NK-92 treated with Interleukin-12 subunit alpha and Interleukin-12 subunit beta, amount 100 ng/mL, for 24 hours (cell line): ENCODE measurements at places on chromosomes 4 and X.

DNA sequence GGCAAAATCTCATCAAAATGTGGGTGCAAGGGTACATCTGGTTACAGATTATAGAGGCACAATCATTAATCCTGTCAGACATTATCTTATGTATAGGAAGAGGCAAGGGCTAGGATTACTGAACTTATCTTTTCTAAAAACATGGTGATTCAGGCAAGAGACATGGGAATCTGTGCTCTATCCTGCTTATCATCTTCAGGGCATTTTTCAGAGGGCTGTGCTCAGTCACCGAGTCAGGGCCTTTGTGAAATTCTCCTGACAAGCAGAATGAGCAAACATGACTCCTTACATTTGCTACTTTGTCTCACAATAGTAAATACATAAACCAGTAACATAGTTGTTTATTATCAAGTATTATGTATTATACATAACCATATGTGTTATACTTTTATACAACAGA is 84.2 kb upstream of the KCTD8 start:
- DNase-seq, result no peak

DNA sequence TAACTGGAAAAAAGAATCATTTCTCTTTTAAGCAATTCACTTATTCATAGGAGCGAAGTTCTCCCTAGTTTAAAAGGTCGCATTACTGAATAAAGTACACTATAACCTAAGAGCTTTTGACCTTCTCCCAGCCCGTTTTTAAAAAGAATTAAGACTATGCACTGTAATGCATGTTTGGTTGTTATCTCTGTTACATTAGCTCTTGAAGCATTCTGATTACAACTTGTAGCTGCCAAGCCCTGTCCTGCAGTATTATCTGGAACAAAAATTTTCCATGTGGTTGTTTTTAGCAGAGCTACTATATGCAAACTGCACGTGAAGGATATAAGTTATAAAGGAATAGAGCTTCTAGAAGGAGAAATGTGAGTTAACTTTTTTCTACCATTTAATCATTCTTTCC is 8.1 kb downstream of the GAB1 start:
- no peak for DNase-seq

DNA sequence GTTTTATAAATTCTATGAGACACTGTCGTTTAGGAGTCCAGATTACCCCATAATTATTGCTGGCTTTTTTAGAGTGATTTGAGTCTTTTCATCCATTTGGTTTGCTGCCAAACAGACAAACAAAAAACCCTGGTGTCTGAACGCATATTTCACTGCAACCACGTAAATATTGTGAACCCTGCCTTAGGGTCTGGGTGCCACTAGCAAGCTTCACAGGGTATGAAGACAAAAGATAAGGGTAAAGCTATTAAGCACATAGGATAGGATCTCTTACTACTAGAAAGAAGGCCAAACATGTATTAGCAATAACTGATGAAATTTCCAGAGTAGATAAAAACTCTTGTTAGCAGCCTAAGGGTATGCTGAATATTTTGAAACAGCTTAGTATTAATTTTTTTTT is 143.3 kb downstream of the BANK1 start:
- DNase-seq, result no peak

- DNase-seq, result no peak
Observed at GRCh38 chr4:148926276-148927260, 484.4 kb upstream of the NR3C2 start.

- DNase-seq, result no peak
Observed at GRCh38 chr4:8251110-8251883, 18.3 kb upstream of the HTRA3 start.

DNA sequence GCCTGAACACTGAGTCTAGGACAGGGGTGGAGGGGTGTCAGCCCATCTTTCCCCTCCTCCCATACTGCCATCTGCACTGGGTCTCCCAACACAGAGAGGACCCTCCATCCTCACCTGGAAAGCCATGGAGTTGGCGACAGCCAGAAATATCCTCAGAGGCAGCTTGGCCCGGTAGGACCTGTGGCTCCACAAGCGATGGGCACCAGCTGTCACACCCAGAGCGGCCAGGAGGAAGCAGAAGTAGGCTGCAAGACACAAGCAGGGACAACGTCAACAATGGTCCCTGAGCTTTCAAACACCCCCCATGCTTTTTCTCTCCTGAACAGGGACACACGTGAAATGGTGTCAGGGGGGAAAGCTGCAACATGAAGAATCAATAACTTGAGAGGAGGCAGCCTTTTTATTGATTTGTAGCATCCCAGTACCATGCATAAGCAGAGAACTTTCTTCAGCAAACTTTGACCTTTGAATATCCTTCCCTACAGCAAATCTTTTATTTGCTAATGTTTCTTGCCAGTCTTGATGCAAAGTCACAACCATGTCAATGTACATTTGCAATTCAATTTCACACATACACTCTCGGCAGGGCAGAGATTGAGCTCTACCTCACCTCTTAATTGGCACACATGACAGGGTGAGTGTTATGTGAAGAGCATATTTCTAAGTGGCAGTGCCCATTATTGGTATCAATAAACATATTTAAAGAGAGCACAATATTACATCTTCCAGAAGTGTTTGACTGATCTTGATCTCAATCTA is 93.2 kb downstream of the SCD5 start:
- no peak for DNase-seq

GRCh38 chr4:336099-336892 is 1.3 kb upstream of the ZNF141 start:
- no peak for DNase-seq

GRCh38 chr4:165774326-165774725 is 98.7 kb upstream of the TLL1 start:
- DNase-seq, result no peak

DNA sequence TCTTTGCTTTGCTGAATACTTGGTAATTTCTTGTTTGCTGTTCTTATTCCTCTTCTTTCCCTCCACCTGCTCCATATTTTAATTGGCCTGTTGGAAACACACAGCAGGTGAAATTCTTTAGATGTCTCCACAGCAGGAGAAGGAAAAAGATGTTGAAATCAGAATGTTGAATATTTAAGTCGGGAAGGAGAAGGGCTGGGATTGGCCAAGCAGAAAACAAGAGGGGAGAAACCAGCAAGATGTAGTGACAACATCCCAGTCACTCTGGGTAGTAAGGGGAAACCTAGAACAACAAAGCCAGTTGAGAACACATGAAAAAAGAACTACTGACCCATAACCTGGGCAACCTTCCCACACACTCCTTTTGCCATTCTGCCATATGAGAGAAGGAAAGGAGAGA is 37.3 kb upstream of the STAG2 start:
- no peak for DNase-seq

- DNase-seq, result no peak
Observed at GRCh38 chrX:155745792-155746191, 133.0 kb upstream of the TMLHE start.

GRCh38 chr4:79578606-79579005 is 170.6 kb upstream of the GK2 start:
- DNase-seq, result no peak

GRCh38 chrX:39205467-39205866 is 404.2 kb downstream of the MID1IP1 start:
- DNase-seq, result no peak

GRCh38 chr4:108695062-108695461 is 44.7 kb downstream of the OSTC start:
- DNase-seq, result no peak

DNA sequence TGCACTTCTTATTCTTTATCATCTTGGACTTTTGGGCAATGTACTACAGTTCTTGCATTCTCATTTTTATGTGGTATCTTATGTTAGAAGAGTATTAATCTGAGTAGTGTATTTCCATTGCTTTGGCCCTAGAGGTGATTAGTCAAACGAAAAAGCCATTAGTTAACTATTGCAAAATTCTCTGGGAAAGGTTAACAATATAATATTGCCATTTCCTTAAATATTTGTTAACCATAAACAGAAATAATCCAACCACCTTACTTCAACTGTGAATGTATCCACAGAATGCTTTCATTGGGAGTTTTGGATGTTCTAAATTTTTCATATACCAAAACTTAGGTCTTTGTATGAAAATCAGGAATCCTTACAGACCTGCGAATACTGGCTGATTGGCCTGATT is 294.6 kb upstream of the UGT8 start:
- DNase-seq, result no peak

GRCh38 chr4:166808380-166808779 is 425.9 kb downstream of the SPOCK3 start:
- DNase-seq, result no peak

- DNase-seq, result no peak
Observed at GRCh38 chr4:47650584-47651130, 165.6 kb downstream of the ATP10D start.

GRCh38 chrX:18354369-18355223 is at the start of gene SCML2:
SCML2 (minus strand) TSS chrX:18354688; CDS start chrX:18334071, 20,617 bp downstream.
- DNase-seq, result no peak

GRCh38 chrX:116284400-116284799 is 113.9 kb downstream of the AGTR2 start:
- DNase-seq, result no peak

DNA sequence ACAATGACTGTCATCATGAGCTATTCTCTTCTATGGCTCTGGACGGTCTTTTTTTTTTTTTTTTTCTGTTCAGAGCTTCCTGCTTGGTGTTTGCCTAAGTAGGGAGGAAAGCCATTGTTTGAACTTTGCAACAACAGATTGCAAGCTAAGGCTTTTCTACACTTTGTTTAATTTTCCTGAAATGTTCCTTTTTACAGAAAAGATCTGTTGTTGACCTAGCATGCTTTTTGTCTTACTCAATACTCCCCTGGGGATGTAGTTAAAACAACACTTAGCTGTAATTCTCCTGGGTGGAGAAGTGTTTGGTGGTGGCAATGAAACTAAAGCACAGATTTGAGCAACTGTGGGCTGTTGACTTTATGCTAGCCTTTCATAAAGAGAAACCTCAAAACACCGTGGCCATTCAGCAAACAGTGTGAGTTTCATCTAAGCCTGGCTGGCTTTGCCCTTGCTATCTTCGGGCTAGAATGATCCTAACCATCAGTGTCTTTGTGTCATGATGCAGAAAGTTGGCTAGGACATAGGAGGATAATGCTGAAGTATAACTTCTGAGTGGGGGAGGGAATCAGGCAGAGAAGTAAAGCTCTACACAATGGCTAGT is 110.5 kb downstream of the ANXA3 start:
- no peak for DNase-seq

GRCh38 chr4:116358633-116359222 is 726.6 kb downstream of the TRAM1L1 start:
- peak; percentile 30 for DNase-seq

DNA sequence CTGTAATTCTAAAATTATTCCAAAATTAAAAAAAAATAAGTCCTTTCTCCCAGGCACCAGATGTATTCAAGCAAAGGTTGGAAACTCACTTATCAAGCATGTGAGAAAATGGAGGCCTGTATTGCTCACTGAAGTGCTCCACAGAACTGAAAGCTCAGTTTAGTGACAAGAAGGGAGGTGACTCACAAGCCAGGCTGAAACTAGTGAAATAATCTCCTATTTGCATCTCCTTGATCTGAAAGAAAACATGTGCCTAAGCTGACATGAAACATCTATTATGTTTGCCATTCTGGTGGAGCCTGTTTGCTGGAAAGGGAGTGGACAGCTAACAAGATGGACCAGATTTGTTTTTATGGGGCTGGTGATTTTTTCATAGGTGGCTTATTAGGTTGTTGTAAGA is 54.0 kb upstream of the AMELX start:
- DNase-seq, result no peak
